Stimulated activated CD4-positive, alpha-beta T cell treated with anti-CD3 and anti-CD28 coated beads, TNF-alpha, amount 100 ng/mL, for 4 hours (primary cell): ENCODE measurements at places on chromosomes 2 and 18.

DNA sequence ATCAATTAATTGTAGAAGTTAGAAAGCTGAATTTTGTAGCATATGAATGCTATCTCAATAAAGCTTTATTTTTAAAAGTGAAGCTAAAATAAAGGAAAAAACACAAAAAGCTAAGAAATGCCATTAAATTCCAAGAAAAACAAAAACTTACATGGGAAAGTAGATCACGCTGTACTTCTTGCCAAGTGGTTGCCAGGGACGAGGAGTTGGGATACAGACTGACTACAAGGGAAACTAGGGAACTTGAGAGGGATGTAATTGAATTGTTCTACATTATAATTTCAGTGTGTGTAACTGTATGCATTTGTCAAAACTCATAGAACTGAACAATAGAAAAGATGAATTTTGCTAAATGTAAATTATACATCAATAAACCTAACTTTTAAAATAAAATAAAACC lies 108.1 kb downstream of the DYM start:
- DNase-seq: no peak

DNA sequence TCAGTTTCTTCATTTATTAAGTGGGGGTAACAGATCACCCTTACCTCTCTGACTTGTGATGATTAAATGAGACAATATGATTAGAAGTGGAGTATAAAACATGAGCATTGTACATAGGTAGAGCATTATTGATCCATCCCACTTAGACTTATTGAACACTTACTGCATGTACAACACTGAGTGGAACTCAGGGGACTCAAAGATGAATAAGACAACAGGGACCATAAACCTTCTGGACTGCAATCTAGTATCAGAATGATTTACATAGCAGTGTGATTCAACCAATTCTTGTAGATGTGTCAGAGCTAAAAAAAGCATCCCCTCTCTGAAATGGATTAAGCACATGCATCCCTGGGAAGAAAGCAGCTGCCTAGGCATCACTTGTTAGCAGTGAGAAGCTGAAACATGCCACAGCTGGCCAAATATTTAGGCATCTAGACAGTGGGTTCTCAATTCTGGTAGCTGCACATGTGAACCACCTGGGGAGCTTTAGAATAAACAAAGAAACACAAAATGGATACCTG lies 111.5 kb downstream of the CYRIA start:
- DNase-seq: no peak

GRCh38 chr18:58337686-58338085 lies 291.2 kb downstream of the ALPK2 start:
- no peak for DNase-seq

DNA sequence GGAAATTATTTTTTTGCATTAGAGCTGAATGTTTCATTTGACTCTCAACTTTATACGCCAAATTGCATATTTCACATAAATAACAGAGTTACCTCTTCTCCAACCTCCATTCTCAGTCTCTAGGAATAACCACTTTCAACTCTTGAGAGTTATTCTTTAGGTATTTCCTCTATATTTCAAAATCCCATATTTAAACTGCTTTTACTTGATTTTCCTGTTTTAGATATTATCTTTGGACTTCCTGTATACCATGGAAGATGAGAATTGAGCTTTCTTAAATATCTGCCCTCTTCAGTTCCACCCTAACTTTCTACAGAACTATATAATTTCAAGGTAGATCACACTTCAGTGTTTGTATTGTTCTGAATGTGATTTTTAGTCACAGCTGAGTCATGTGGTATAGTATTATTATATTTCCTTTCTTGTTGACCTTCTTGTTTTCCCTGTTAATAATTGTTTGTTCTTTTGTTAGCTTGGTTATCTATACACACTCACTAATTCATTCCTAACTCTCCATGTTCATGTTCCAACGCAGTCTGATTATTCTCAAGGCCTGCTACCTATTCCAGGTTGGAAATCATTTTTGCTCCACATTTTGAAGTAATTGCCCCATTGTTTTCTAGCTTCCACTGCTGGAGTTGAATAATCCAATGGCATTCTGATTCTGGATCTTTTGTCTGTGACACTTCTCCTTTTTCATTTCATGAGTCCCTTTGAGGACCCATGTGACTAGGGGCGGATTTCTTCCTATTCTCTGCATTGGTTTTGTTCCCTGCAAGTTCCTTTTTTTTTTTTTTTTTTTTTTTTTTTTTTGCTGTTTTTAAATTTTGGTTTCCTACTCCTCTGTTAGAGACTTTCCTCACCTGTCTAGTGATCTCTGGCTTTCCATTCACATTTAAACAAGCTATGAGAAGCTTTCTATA lies 156.8 kb upstream of the RBMS1 start:
- DNase-seq: no peak

GRCh38 chr18:79424008-79424565 lies 28.4 kb downstream of the NFATC1 start:
- no peak for DNase-seq

DNA sequence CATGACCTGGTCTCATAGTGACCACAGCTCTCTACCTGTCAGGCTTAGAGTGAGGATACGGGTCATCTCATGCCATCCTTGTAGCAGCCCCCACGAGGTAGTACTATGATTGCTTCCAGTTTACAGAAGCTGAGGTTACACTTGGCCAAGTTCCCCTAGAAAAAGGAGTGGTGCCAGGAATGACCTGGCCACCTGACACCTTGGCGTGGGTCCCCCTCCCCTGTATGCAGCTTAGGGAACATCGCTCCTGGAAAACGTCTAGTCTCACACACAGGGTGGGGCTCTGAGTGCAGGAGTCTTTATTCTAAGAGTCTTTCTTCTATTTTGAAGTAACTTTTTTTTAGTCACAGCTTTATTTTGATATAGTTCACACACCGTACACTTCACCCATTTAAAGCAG lies 14.8 kb downstream of the NPPC start:
- DNase-seq: no peak

DNA sequence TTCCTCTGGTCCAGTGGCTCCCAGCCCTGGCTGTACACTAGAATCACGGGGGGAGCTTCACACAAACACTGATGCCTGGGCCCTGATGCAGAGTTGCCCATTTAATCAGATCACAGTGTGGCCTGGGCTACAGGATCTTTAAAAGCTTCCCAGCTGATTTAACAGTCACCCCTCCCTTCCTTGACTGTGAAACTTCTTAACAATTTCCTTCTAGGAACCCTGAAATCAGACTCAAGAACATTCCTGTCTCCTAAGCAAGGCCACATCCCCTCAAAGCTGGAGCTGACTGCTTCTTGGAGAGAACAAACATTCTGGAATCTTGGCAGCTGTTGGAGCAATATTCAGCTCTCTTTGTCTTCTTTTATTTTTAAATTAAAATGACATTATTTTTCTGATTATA lies 88.7 kb downstream of the ADD2 start:
- no peak for DNase-seq

- no peak for DNase-seq
These were observed 7.7 kb upstream of the NFATC1 start for GRCh38 chr18:79388043-79388442.

- DNase-seq: no peak
These were observed 16.2 kb downstream of the IWS1 start for GRCh38 chr2:127510073-127510472.

DNA sequence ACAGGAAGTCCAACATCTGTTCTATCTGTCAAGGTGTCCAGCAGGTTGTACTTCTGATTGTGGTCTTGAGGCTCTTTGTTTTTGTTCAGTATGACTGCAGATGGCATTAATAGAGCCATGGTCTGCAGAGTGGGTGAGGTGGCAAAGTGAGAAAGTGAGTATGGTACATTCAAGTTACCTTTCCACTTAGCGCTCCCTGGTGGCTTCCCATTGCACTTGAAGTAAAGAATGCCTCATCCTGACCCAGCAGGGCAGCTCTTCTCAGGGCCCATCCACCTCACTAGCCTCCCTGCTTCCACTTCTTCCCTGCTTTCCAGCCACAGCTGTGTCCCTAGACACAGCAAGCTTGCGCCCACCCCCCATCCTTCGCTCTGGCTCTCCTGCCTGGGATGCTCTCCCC lies 148.0 kb upstream of the ALPP start:
- no peak for DNase-seq

DNA sequence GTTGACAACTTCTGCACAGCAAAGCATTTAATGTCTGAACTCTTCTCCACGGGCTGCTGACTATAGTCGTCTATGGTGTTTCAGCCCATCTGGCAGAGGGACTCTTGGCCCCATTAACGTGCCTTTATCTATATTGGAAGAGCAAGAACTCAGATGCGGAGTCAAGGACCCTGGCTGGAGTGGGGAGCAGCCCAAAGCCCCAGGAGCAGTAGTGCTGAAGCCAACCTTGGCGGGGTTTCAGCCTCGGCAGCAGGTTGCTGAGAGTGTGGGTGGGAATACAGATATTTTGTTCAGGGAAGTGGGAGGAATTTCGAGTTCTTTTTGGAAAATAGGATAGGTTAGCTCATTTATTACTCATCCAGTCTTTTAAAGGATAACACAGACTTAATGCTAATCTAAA lies 34.2 kb downstream of the TMEM17 start:
- DNase-seq: no peak

- no peak for DNase-seq
These were observed 1.1 kb downstream of the SERPINB10 start for GRCh38 chr18:63908858-63909257.

GRCh38 chr18:42025974-42026625 lies 71.1 kb downstream of the PIK3C3 start:
- DNase-seq: no peak

DNA sequence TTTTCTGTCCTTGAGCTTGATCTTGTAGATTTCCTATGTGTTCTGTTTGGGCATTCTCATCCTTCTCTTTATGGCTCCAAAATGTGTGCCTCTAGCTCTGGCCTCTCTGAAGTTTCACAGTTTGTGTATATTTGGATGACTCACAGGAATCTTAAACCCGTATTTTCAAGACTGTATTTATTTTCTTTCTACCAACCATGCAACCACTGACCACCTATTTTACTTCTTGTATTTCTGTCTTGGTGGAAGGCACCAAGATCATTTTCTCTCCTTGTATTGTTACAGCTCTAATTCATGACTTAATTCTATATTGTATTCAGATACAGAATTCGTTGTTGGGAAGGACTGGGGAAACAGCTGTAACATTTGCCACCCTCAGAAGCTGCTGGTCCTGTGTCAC lies 39.5 kb downstream of the ACSL3 start:
- DNase-seq: no peak

GRCh38 chr2:207225773-207226172 lies 60.0 kb upstream of the KLF7 start:
- no peak for DNase-seq

DNA sequence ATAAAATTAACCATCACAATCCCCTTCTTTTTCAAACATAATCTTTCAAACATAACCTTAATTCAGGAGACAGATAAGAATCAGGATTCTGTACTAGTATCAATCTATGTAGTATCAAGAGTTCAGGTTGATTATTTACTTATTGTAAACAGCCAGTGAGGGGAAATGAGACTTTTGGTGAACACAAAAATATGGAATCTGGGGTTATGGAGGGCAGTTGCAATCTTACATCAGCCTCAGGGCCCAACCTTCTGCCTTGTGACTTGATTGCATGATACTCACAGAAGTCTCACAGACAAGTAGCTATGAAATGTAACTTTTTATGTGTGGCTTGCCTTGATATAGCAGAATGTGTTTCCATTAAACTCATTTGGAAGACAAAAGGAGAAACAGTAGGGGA lies 262.7 kb upstream of the THSD7B start:
- no peak for DNase-seq

GRCh38 chr2:217742276-217742675 lies 260.5 kb downstream of the TNS1 start:
- no peak for DNase-seq

DNA sequence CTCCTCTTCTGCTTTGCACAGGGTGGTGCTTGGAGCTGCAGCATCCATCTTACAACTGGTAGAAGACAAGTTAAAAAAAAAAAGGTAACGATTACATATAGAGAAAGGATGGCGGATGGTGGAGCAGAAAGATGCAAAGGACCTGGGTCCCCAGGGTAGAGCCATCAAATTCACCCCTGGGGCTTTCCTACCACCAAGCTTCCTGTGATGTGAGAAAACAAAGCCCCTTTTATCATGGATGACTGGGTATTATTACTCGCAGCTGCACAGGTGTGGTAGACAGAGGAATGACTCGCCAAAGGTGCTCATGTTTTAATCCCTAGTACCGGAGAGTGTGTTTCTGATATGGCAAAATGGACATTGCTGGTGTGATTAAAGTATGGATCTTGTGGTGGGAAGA lies 1.3 kb upstream of the ACOXL start:
- DNase-seq: no peak

GRCh38 chr2:239441261-239442078 lies 40.6 kb upstream of the HDAC4 start:
- no peak for DNase-seq

DNA sequence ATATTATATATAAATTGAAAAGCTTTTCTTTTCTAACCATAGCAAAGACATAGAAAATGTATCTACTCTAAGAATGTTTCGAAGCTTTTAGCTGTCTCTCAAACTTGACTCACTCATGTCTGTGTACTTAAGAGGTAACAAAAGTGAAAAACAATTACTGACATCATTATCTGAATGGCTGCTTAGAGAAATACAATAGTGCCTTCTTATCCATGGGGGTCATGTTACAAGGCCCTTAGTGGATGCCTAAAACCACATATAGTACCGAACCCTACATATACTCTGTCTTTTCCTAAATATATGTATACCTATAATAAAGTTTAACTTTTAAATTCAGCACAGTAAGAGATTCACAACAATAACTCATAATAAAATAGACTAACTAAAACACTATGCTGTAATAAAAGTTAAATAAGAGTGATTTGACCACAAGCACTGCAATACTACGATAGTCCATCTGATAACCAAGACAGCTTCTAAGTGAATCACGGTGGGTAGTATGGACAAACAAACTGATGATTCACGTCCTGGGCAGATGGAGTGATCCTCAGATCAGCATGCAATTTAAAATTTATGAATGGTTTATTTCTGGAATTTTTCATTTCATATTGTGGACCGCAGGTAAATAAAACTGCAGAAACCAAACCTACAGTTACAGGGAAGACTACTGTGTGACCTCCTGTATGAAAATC lies 246.2 kb downstream of the XIRP2 start:
- DNase-seq: no peak

GRCh38 chr18:61572871-61573270 lies 239.6 kb downstream of the CDH20 start:
- no peak for DNase-seq

- no peak for DNase-seq
These were observed 195.7 kb upstream of the TWIST2 start for GRCh38 chr2:238652053-238652770.

DNA sequence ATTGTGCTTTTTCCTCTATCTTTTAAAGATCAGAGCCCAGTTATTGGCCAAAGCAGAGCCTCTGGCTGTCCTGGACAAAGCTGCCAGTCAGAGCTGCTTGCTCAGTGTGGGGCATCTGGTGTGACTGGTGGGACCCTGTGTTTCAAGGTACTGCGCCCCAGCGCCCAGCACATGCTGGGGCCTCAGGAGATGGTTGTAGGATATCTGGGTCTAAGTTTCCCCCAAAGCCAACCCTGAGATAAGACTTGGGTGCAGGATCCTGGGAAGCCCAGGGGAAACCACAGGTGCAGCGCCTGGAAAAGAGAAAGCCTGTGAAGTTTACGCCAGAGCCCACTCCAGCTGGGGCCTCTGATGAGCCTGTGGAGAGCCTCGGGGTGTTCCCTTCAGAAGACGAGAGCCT lies 117.7 kb downstream of the RPIA start:
- no peak for DNase-seq

- no peak for DNase-seq
These were observed 40.0 kb upstream of the GPC1 start for GRCh38 chr2:240395448-240395847.
